Type B pancreatic cell (in vitro differentiated cells): ENCODE measurements at places on chromosomes 3 and 15. TPM values are rescaled to one million over a fixed set of nuclear protein-coding genes. Genes with fewer than 3 reads are reported as not detected.

DNA sequence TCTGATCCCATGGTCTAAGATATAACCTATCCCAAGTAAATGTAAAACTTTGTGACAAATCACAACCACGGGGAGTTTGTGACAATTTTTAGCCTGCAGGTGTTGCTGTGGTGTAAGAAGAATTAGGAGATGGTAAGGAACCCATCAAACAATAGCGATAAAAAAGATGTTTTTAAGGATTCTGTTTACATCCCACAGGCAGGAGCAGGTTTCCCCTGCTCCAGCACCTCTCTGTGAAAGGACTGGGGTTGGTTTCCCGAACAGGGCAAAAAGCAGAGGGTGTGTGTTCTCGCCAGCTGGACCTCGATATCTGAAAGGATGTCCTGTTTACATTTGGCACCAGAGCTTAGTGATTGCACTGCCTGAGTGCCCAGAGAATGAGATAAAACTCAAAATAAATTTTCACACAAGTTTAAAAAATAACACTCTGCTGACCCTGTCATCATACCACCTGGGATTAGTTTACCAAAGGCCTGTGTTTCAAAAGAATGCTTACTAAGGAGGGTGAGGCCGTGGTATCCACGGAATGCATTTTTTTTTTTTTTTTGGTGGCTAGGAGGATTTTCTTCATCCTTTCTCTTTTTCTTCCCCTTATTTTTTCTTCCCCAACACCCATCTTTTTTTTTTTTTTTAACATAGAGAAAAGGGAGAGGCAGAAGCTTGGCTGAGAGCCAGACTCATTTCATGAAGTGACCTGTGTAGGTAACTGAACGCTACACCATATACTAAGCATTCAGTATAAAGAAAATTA lies 151.8 kb upstream of the DPH6 start:
- no peaks in the 10 kb centered on the region for H3K36me3 ChIP-seq
- DNase-seq, result no peak
- peak overlapping the region; percentile 76 for H3K4me3 ChIP-seq
- H3K27me3 ChIP-seq, result no peaks in the 10 kb centered on the region
- H3K27ac ChIP-seq, result peak overlapping the region; percentile 79

GRCh38 chr3:81920816-81921215 lies 159.4 kb upstream of the GBE1 start:
- no peak overlapping the region for H3K27ac ChIP-seq
- no peak overlapping the region for H3K4me3 ChIP-seq
- no peaks in the 10 kb centered on the region for H3K4me1 ChIP-seq
- DNase-seq, result no peak

DNA sequence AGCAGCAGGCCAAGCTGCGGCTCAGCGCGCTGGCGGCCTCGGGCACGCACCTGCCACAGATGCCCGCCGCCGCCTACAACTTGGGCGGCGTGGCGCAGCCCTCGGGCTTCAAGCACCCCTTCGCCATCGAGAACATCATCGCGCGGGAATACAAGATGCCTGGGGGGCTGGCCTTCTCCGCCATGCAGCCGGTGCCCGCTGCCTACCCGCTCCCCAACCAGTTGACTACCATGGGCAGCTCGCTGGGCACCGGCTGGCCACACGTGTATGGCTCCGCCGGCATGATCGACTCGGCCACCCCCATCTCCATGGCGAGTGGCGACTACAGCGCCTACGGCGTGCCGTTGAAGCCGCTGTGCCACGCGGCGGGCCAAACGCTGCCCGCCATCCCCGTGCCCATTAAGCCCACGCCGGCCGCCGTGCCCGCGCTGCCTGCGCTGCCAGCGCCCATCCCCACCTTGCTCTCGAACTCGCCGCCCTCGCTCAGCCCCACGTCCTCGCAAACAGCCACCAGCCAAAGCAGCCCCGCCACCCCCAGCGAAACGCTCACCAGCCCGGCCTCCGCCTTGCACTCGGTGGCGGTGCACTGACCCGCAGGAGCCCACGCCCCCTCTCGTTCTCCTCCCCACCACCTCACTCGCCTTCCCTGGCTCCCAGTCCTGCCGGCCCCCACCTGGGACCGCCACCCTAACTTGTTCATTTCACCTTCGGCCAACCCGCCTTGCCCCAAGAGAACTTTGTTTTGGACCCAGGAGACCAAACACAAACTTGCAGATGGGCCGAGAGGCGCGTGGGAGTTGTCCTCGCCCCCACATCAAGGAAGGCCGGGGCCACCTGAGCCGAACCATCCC lies 1.5 kb downstream of the FOXB1 start:
- H3K36me3 ChIP-seq, result no peaks in the 10 kb centered on the region
- peaks cover 12% of the 10 kb centered on the region for H3K4me1 ChIP-seq
- peak overlapping the region; percentile 87 for H3K4me3 ChIP-seq
- peaks cover 99% of the 10 kb centered on the region for H3K27me3 ChIP-seq
- no peak for DNase-seq

Gene IL17RD
- 14.8 and 47.4 TPM in 2 replicates for total RNA-seq

DNA sequence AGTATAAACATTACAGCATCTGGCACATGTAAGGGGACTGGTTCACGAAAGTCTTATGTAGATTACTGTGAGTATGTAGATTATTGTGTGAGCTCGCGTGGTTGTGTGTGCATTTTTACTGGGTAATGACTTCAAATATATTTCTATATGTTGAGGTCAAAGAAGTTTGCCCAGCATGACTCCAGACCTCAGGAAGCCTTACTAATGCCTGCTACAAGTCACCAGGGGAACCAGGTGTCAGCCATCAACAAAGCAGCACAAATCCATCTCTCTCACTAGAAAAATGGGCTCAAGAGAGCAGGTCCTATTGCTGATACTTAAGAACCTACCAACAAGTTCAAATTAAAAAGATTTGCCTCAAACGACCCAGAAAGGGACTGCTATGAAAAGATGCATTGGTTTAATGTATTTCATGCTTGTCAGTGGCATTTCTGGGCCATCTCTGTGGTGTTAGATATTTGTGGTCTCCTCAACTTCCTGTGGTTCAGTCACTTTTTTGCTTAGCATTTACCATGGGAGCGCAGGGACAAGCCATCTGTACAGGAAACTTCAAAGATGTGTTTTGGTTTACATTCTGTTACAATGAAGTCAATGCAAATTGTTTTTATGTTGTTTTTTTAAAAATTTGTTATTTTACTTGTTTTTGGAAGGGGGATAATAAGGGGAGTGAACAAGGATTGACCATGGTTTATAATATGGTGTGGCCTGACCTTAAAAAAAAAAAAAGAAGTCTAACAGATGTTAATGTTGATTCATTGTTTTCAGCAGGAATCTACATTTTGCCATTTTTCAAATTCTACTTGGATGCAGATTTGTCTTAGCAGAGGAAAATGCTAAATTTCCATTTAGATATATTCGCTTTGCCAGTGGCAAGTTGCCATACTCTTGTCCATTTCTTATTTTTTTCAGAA lies 172.1 kb upstream of the ADAMTS9 start:
- H3K27ac ChIP-seq, result no peak overlapping the region
- H3K4me1 ChIP-seq, result peaks cover 39% of the 10 kb centered on the region
- no peaks in the 10 kb centered on the region for H3K36me3 ChIP-seq
- no peaks in the 10 kb centered on the region for H3K27me3 ChIP-seq
- DNase-seq, result no peak

Gene USP50
- total RNA-seq, result 0.48 TPM in 1 of 2 replicates, not detected in the other

DNA sequence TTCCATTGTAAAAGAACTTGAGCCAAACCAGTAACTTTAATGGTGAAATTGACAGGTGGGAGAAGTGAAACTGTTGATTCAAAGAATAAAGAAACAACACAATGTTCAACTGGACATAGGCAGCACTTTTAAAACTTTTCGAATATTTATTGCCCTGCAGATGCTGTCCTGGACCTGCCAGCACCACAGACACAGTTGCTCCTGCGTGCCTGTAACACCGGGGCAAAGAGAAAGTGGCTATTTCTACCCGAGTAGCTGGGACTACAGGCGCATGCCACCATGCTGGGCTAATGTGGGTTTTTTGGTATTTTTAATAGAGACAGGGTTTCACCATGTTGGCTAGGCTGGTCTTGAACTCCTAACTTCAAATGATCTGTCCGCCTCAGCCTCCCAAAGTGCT lies 7.4 kb downstream of the IL5RA start:
- no peaks in the 10 kb centered on the region for H3K27me3 ChIP-seq
- no peaks in the 10 kb centered on the region for H3K36me3 ChIP-seq
- H3K27ac ChIP-seq, result no peak overlapping the region
- DNase-seq, result no peak

Gene CCNB2
- 24.6 and 63.0 TPM in 2 replicates for total RNA-seq

DNA sequence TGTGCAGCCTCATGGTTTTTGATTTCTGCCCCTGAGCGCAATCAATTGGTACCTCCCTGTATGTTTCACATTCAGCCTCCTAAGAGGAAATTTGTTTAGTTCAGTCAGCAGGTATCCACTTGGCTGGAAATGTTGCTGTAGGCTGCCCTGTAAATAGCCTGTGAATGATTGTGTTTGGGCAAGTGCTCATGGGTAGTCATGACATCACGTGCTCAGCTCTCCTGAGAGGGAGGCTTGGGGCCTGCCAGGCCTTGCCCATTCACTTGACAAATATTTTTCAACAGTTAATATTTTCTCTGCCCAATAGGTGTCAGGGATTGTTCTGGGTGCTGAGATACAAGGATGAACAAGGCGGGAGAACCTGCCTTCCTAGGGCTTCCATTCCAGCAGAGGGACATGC lies 13.3 kb downstream of the HRH1 start:
- DNase-seq, result no peak
- H3K4me1 ChIP-seq, result peaks cover 6% of the 10 kb centered on the region
- H3K4me3 ChIP-seq, result no peak overlapping the region
- H3K36me3 ChIP-seq, result no peaks in the 10 kb centered on the region
- peaks cover 25% of the 10 kb centered on the region for H3K27me3 ChIP-seq

Gene EIF2B5
- total RNA-seq, result 43.9 and 48.5 TPM in 2 replicates

DNA sequence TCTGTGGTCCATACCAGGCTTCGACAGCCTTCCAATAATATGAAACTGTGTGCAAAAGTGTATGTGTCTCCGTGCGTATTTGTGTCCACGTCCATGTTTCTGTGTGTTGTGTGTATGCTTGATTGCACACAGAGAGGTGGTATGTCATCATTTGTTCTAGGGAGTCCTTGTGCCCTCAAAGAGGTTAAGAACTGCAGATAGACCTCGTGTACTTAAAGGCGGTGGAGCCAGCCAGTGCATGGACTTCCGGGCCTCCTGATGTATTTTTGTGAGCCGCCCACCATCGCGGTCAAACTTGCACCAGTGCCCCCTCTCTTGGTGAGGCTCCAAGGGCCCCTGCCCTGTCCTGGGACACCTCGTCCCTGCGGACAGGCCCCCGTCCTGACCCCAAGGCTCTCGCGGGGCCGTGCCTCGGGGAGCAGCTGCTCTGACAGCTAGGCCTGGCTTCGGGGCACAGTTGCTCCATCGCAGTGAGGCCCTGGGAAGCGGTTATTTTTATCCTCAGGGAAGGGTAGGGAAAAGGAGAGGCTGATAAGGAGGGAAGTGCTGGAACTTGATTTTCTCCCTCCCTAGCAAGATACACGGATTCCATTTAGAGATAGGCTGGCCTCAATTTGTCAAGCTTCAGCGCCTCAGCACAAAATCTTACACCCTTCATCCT lies 1.2 kb upstream of the RYK start:
- H3K36me3 ChIP-seq, result peaks cover 3% of the 10 kb centered on the region
- no peaks in the 10 kb centered on the region for H3K27me3 ChIP-seq
- H3K4me1 ChIP-seq, result peaks cover 36% of the 10 kb centered on the region

GRCh38 chr3:19947549-19948225 lies 790 bp downstream of the RAB5A start:
- H3K27ac ChIP-seq, result peak overlapping the region; percentile 100
- peaks cover 20% of the 10 kb centered on the region for H3K4me1 ChIP-seq
- peak overlapping the region; percentile 99 for H3K4me3 ChIP-seq
- H3K27me3 ChIP-seq, result no peaks in the 10 kb centered on the region
- DNase-seq, result peak; percentile 69

DNA sequence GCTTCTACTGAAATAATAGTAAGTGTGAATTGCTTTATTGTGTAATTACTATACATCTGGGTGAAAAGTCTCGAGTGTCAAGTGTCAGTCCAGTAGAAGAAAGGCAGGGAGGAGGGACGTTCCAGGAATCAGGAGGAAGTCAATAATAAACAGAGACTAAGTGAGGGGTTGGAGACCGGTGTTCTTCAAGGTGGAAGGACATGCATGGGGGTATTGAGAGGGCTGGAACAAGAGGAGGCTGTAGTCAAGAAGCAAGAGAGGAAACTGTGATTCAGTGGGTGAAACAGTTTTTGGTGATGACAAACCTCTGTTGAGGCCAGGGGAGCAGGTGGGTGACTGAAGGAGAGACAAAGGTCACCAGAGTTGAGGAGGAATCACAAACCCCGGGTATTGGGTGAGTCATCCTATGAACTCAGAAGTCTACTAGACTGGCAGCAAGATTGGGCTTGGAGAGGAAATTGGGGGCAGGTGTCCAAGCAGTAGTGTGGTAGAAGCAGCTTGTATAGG lies 11.6 kb upstream of the SCAMP5 start:
- no peak for DNase-seq
- H3K36me3 ChIP-seq, result no peaks in the 10 kb centered on the region
- H3K4me3 ChIP-seq, result no peak overlapping the region
- no peaks in the 10 kb centered on the region for H3K4me1 ChIP-seq

DNA sequence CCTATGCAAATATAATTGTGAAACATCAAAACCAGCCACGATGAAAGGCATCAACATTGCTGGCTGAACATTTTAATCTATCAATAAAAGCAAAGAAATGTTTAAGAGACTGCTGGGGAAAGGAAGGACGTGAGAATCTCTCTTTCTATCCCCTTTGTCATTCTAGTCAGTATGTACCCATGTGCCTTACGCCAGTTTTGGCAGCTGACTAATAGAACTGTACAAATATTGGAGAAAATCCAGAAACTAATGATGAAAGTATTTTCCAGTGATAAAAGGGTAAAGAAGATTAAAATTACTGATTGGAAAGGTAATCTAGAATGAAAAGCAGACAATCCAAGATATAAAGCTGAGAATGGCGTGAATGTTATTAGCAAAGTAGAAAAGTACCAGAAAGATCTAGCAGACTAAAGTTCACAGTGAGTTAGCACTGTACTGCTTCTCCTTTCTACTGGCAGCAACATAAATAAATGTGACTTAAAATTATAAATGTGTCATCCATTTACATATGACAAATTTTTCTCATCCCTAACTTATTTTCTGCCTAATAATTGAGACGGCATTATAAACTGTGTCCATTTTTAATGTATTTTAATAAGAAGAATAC lies 401.9 kb upstream of the CNTN4 start:
- no peaks in the 10 kb centered on the region for H3K27me3 ChIP-seq
- no peaks in the 10 kb centered on the region for H3K36me3 ChIP-seq
- H3K27ac ChIP-seq, result no peak overlapping the region
- H3K4me1 ChIP-seq, result no peaks in the 10 kb centered on the region

DNA sequence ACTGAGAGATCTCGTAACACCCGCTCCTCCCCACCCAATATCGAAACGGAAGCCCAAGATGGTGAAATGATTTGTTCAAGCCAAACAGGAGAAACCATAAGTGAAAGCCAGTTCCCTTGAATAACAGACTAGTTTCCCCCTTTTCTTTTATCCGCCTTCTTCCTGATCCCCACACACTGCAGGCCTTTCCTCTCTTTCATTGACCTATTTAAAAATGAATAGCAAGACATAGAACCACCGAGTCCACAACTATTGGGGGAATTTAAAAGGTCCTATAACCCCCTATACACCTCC lies 382 bp upstream of the COX17 start:
- no peaks in the 10 kb centered on the region for H3K27me3 ChIP-seq
- H3K36me3 ChIP-seq, result peaks cover 5% of the 10 kb centered on the region
- H3K27ac ChIP-seq, result peak overlapping the region; percentile 92
- DNase-seq, result no peak
- H3K4me3 ChIP-seq, result peak overlapping the region; percentile 93

GRCh38 chr15:33425142-33425541 lies 114.4 kb downstream of the RYR3 start:
- peaks cover 11% of the 10 kb centered on the region for H3K27me3 ChIP-seq
- H3K27ac ChIP-seq, result no peak overlapping the region
- H3K36me3 ChIP-seq, result no peaks in the 10 kb centered on the region
- DNase-seq, result no peak
- peaks cover 4% of the 10 kb centered on the region for H3K4me1 ChIP-seq
- no peak overlapping the region for H3K4me3 ChIP-seq
